Naive B cell (primary cell): ENCODE measurements at places on chromosomes 6 and 20. TPM values are rescaled to one million over a fixed set of nuclear protein-coding genes. Genes with fewer than 3 reads are reported as not detected.

Gene PROKR2
- not detected for polyA plus RNA-seq

Gene BNIP5
- not detected for polyA plus RNA-seq

Gene SYCP2
- 0.10 TPM for polyA plus RNA-seq

Gene BTNL2
- polyA plus RNA-seq = not detected

Gene ESR1
- polyA plus RNA-seq = not detected

Gene LAMA4
- polyA plus RNA-seq = not detected

Gene SMLR1
- not detected for polyA plus RNA-seq

Gene PTCHD4
- not detected for polyA plus RNA-seq

Gene SNRPB
- polyA plus RNA-seq = 362 TPM

Gene LY6G6F
- 0.75 TPM for polyA plus RNA-seq

Gene ADGB
- not detected for polyA plus RNA-seq

Gene LGSN
- not detected for polyA plus RNA-seq

Gene OR2H1
- polyA plus RNA-seq = not detected

Gene ABHD16B
- not detected for polyA plus RNA-seq

Gene MYLK4
- polyA plus RNA-seq = 0.04 TPM

Gene RIMS1
- not detected for polyA plus RNA-seq

Gene KCNQ5
- polyA plus RNA-seq = 0.29 TPM

Gene DDX27
- 47.6 TPM for polyA plus RNA-seq

Gene SLC13A3
- not detected for polyA plus RNA-seq

Gene TAAR6
- polyA plus RNA-seq = not detected

Gene NRSN1
- polyA plus RNA-seq = not detected

Gene SGK2
- polyA plus RNA-seq = not detected

Gene CYP24A1
- polyA plus RNA-seq = not detected

Gene AVP
- not detected for polyA plus RNA-seq

Gene VIP
- not detected for polyA plus RNA-seq

Gene KIF25
- polyA plus RNA-seq = not detected

Gene BCKDHB
- 26.2 TPM for polyA plus RNA-seq

Gene EPB41L1
- not detected for polyA plus RNA-seq

Gene POFUT1
- 14.9 TPM for polyA plus RNA-seq

Gene KHDC1L
- not detected for polyA plus RNA-seq

Gene HRH3
- polyA plus RNA-seq = not detected

Gene IMPG1
- not detected for polyA plus RNA-seq

Gene ATF6B
- 25.7 TPM for polyA plus RNA-seq

Gene PCMTD2
- polyA plus RNA-seq = 127 TPM

Gene TMEM244
- polyA plus RNA-seq = not detected

Gene FILIP1
- polyA plus RNA-seq = not detected

Gene DSP
- 6.3 TPM for polyA plus RNA-seq

Gene CALHM5
- polyA plus RNA-seq = not detected
